NCI-H2029 (cell line): ENCODE measurements at places on chromosomes 5 and 9.

DNA sequence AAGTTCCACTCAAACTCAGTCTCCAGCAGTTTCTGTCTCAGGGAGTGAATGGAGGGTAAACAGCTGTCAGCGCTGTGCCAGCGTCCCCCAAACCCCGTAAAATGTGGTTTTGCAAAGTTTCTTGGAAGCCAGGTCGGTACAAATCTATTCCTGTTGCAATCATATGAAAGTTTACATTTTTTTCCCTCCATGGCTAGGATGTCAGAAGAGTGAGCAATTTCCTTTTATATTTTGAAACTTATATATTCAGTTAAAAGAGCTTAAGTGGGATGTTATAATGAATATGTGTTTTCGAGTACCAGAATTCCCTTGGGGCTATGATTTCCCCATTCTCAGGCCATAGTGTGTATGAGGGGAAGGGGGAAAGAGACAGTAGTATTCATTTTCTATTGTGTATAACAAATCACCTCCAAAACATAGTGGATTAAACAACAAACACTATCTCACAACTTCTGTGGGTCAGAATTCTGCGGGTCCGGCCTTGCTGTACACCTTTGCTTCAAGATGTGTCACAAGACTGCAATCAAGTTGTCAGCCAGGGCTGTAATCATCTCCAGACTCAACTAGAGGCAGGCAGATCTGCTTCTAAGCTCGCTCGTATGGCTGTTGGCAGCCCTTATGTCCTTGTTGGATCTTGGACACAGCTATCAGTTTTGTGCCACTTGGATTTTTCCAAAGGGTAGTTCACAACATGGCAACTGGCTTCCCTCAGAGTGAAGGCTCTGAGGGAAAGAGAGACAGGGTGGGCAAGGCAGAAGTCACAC, 107.4 kb downstream of the SNX18 start:
- no peak for DNase-seq

- DNase-seq = no peak
Observed at GRCh38 chr5:136308212-136308795, 57.0 kb downstream of the TRPC7 start.

- peak; percentile 11 for DNase-seq
Observed at GRCh38 chr5:73365301-73365853, 83.2 kb downstream of the FOXD1 start.

GRCh38 chr5:137146402-137146890, 352.7 kb downstream of the SPOCK1 start:
- DNase-seq = no peak

DNA sequence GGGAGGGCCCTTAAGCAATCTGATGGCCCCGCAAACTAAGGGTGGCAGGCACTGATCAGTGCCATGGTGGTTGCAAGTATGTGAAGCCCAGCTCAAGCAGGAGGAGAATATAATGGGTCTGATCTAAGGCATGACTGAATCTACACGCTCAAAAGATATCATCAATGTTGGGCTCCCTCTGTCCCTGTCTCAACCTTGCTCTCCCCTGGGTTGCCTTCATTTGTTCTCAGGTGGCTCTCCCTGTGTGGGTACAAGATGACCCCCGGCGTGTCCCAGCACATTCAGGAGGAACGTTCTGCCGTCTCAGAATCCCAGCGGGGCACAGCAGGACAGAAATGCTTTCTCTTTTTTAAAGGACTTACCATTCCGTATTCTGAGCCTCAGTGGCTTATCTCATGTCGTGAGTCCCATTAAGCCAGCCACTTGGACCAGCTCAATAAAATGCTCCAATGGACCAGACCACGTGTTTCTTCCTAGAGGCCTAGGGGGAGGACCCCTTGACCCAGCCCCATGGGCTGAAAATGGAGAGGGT, 12.0 kb upstream of the RNF130 start:
- DNase-seq = no peak

GRCh38 chr5:113450462-113450861, 15.7 kb upstream of the TSSK1B start:
- DNase-seq = no peak

- DNase-seq = no peak
Observed at GRCh38 chr5:96919754-96920197, 16.1 kb upstream of the LNPEP start.

DNA sequence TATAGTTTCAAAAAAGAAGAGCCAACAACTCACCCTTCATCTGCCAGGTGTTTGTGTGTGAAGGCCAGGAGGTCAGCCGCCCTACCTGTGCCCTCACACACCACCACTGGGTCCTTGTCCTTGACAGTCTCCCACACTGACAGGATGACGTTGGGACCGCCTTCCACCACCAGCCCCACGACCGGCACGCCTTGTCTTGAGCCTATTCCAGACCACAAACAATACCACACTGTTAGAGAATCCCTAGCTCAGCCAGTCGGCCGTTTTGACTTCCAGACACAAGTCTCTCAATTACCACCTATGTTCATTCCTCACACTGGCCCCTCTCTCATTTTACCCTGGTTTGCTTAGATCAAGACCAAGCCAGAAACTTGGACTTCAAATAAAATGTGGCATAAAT, 66.1 kb downstream of the TRPM6 start:
- DNase-seq = no peak

GRCh38 chr5:67511911-67512310, 315.3 kb upstream of the CD180 start:
- DNase-seq = no peak

DNA sequence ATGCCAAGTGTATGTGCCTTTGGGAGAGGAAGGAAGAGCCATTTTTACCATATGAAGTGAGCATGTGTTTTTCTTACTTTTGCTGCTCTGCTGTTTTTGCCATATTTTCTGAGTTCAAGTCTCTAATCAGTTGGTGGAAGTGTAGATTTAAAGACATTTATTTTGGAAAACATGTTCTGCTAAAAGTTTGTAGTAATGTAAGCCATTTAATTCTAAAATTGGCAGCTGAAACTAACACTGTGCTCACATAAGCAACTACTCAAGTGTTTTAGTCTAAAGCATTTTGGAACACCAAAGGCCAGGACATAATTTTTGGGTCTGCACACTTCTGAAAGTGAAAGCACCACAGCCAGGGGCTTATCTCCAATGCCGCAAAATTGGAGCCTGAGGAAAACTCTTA, 363.4 kb upstream of the ZNF608 start:
- no peak for DNase-seq

GRCh38 chr5:66519626-66520025, 76.6 kb upstream of the MAST4 start:
- no peak for DNase-seq

GRCh38 chr9:71162126-71162525, 40.7 kb upstream of the TRPM3 start:
- DNase-seq = no peak

GRCh38 chr5:28190011-28190410, 1151.6 kb upstream of the CDH9 start:
- no peak for DNase-seq

DNA sequence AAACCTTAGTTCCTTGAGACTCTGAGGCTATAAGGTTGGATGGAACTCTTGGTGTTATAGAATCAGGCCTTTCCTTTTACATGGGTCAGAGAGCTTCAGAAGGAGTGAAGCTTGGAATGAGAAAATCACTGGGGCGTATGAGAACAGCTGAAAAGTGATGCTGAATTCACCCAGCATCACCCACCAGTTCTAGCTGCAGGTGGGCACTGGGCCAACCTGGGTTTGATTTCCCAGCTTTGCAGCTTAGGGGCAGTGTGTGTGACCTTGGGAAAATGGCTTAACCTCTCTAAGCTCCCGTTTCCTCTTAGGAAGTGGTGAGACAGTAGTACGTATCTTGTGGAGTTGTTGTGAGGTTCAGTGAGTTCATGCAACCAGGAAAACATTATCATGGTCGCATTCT, 10.7 kb downstream of the PCDH12 start:
- DNase-seq = no peak

GRCh38 chr5:102802708-102803458, 47.8 kb downstream of the PAM start:
- DNase-seq = no peak

DNA sequence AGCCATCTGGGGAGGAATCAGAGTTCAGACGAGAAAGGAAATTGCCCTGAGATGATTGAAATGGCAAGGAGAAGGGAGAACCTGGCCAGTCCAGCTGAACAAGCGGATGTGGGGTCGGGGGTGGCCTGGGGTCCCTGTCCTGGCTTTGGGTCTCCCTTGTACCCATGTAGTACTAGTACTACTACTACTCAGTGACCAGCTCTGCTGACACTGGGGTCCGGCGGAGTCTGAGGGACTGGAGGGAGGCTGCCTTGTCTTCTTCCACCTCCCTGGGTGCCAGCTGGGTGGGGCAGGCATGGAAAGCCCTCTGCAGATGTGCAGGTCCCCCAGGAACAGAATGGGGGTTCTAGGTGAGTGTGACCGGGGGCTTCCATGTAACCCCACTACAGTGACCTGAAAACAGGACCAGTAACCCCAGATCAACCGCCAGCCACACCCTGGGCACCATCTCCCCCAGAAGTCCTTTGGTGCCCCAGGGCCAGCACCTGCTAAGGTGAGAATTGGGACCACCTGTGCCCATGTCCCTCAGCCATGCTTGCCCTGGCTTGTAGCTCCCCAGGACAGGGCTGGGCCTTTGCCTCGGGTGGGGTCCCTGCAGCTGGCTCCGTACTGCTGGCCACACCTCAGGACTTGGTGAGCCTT, 89.1 kb upstream of the COL5A1 start:
- DNase-seq = no peak
